ENCODE measurements at places on chromosomes 7 and 10.

GRCh38 chr10:97675222-97675621 lies 11.8 kb downstream of the AVPI1 start:
- DNase-seq = no peak

DNA sequence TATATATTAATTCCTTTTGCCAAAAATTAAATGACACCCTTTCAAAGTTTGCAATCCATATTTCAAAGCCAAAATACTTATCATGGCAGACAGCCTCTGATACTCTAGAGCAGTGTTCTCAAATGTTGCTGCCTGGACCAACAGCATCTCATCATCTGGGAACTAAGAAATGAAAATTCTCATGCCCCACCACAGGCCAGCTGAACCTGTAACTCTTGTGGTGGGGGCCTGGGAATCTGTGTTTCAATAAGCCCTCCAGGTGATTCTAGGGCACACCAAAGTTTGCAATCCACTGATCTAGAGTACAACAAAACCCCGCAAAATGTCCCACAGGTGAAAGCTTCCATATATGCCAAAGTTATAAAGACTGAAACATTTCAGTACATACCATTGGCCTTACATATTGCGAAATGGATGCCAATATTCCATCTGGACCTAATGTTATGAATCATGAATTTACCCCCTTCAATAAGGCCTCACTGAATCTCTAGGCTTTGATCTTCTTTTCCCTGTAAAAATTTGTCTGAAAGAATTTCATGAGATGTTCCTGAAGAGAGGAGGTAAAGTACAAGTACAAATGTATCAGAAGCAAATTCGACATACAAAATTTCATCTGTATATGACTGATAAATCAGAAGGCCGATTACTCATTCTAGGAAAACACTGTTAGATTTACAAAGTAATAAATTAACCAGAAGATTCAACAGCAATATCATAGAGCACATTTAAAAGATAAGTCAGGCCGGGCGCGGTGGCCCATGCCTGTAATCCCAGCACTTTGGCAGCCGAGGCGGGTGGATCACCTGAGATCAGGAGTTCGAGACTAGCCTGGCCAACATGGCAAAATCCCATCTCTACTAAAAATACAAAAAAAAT lies 25.3 kb upstream of the EPC1 start:
- DNase-seq = no peak

DNA sequence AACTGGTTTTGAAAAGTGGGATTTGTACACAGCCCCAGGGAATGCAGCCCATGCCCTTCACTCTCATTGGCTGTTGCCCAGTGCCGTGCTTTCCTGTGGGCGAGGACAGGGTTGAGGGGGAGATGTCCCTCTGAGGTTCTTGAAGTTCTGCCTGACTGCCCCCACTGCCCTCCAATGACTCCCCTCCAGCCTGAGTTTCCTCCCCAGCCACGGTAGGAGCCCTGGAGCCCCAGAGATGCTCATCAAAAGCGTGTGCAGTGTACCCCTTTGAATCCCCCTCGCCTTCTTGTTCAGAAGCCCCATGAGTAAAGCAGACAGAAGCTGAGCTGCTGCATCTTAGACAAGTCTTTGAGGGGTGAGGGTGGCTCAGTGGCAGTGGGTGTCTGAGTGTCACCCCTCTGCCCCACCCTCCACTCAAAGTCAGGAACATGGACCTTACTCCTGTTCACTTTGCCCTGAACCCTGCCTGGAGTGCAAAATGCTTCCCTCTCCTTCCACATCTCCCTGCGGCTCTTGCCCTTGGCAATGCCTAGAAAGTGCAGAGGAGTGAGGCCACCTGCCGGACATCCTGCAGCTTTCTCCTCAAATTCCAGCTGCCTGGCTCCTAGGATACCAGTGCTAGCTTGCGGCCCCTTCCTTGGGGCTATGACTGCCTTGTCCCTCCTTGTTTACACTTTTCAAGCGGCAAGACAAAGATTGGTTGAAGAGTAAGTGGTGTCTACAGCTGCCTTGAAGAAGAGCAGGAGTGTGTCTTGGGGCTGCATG lies 19.9 kb downstream of the FAM241B start:
- DNase-seq = no peak

DNA sequence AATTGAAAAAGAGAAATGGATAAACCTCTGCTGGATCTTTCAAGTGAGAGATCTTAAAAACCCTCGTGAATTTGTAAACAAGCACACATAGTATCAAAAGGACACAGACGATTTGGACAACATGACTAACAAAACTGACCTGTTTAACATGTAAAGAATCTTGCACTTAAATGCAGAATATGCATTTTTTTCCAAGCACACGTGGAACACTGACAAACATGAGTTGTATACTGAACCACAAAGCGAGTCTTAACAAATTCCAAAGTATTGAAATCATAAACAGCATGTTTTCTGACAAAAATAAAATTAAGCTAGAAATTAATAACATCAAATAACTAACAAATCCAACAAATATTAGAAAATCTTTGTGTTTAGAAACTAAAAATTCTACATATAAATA lies 65.0 kb upstream of the ZNF746 start:
- no peak for DNase-seq

- no peak for DNase-seq
Measured at GRCh38 chr7:37549076-37549931, 100.6 kb upstream of the ELMO1 start.

DNA sequence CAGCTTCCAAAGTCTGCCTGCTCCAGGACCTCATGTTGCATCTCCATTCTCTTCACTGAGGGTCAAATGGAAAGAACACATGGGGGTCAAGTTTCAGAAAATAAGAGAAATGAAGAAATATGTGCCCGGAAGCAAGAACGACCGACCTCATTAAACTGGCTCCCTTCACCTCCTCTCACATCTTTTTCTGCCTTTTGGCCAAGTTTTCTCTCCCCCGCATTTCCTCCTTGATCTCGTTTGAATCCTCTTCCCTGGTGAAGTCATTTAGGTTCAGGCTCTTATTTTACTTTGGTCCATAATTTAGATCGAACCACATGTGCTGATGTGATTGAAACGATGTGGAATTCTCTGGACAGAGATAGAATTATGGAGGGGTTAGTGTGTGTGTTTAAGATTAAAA lies 44.2 kb downstream of the EGFR start:
- DNase-seq = no peak

DNA sequence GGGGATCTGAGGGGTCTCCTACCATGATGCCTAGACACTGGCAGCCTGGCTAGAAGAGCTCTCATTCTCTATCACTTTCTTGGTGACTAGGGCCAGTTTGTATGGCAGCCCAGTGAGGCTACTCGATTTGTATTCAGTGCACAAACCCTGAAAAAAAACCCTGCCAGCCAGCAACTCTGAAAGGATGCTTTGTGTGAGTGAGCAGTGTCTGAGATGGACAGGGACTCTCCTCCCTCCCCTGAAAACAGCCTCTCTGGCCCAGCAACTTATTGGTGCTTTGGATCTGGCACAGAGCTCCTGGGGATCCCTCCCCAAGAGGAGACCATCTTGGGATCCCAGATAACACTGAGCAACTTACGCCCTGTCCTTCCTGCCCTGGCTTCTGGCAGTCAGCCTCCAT lies 10.8 kb upstream of the LRRC4 start:
- DNase-seq = peak; percentile 95

DNA sequence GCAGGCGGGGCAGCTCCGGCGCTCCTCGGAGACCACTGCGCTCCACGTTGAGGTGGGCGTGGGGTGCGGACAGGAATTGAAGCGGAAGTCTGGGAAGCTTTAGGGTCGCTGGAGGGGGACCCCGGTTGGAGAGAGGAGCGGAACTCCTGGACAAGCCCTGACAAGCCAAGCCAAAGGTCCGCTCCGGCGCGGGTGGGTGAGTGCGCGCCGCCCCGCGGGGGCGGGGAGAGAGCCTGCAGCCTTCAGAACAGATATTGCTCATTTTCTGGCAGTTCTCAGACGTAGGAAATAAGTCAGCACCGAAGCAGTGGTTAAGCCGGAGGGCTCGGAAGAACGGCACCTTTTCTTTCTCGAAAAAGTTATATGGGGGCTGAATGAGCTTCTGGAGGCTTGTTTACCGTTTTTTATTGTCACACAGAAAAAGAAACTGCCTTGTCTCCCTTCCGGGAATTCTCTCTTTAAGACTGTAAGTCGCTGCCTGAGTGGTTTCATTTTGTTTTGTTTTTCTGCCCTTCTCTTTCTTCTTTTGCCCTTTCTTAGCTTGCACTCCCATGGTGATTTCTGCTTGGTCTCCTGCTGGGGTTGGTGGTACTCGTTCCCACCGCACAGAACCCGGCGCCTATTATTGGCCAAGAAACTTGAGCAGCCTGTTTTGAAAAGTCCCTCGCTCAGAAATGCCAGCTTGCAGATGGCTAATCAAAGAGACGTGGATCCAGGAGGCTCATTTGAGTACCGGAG lies 732 bp downstream of the FAS start:
- peak; percentile 22 for DNase-seq

Measured in putamen (tissue), 1 donor.